Stimulated activated CD8-positive, alpha-beta memory T cell treated with anti-CD3 and anti-CD28 coated beads, Interleukin-2, amount 100 ng/mL, for 1 hour (primary cell): ENCODE measurements at places on chromosomes 1 and 21.
A peak's percentile ranks its signal among the peaks of the same experiment; 100 is the strongest.

DNA sequence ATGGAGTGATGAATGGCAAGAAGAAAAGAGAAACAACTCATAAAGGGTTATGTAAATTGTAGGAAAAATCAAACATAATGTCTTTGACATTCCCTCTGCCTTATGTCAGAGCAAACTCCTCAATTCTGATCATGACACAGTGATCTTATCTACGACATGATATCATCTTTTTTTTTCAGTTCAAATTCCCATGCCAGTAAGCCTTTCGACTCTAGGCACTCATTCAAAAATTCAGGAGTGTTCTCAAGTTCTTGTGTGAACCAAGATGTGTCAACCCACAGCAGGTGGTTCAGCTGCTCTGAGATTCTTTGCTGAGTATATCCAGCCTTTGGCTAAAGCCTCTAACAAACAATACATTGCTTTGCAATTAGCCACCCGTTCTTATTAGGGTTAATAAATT, 97.1 kb upstream of the ESRRG start:
- no peak for DNase-seq

GRCh38 chr1:163337631-163338030, 15.9 kb downstream of the NUF2 start:
- no peak for DNase-seq

- DNase-seq: no peak
These were observed 21.3 kb downstream of the BACE2 start for GRCh38 chr21:41189150-41189745.

- DNase-seq: no peak
These were observed 86.4 kb upstream of the CACYBP start for GRCh38 chr1:174913225-174913903.

GRCh38 chr1:10525208-10525607, 50.5 kb downstream of the PEX14 start:
- DNase-seq: peak; percentile 20

DNA sequence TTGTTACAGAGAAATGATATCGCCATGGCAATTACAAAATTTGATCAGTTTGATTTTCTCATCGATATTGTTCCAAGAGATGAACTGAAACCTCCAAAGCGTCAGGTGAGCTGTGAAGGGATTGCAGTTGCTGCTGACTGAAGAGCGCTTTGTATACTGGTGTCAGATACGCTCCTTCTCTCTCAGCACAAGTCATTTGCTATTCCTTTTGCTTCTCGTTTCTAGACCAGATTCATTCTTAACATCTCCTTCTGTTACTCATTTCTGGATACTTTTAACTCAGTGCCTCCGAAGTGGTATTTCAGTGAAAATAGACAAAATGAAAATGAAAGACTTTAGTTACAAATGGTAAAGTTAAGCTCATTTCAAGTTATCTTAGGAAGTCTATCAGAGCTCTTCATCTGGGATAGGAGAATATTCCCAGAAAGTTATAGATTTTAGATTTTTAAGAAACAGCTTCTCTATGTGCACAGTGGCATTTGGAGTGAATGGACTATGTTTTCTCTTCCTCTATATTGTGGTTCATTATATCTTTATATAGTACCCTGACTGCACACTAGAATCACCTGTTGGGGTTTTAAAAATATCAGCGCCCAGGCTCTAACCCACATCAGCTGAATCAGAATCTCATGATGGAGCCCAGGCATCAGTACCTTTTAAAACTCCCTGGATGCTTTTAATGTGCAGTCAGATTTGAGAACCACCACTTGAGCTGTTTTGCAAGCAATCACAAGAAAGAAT, 30.3 kb upstream of the KCNQ4 start:
- DNase-seq: no peak

GRCh38 chr1:117113199-117113598, 8.3 kb downstream of the TRIM45 start:
- no peak for DNase-seq

GRCh38 chr21:44666401-44667320, at the start of gene KRTAP12-2:
KRTAP12-2 (minus strand) TSS chr21:44666927; CDS start chr21:44666886, 41 bp downstream.
- no peak for DNase-seq

DNA sequence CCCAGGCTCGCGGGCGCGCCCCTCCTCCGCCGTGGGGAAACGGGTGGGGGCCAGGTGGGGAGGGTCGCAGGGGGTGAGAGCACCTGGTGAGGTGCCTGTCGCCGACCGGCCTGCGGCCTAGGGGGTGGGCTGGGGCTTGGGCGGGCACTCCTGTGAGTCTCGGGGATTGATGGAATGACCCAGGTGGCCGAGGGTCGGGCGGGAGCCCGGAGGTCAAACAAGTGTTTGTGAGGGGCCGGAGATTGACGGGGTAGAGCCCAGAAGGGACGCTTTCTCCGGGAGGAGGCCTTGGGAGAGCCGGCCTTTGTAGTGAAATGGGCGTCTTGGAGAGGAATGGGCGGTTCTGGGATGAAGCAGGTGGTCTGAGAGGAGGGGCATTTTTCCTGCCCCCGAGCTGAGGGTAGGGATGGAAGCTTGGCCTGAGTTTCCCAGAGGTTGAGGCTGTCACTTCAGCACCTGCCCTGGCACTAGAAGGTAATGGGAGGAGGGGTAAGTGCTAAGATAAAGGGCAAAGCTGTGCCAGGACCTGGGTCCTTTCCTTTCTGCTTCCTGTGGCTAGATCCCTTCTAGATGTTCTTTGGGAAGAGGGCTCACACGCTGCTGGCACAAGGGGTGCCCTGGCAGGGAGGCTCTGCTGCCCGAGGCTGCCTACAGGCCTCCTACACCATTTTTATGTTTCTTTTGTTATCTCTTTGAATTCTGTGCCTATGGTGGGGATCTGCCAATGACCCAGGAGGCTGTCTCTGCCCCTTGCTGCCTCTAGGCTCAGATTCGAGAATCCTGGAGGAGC, 56.1 kb downstream of the NDUFS5 start:
- DNase-seq: no peak

DNA sequence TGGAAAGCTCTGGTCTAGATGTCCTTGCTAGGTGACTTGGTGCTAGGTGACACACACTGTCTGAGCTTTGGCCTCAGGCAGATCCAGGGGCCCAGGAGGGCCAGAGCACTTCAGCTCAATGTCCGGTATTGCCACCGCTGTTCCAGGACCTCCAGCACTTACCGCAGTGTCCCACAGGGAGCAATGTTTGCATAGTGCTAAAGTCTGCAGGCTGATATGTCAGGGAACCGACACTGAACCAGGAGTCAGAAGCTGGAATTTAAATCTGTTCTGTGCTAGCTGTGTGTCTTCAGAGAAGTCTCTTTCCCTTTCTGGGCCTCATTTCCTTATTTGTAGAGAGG, 19.3 kb downstream of the DHCR24 start:
- no peak for DNase-seq

- DNase-seq: no peak
These were observed 274.9 kb downstream of the NUF2 start for GRCh38 chr1:163596541-163597258.

GRCh38 chr1:179775009-179775408, 31.9 kb downstream of the FAM163A start:
- DNase-seq: no peak

GRCh38 chr1:38055398-38055797, 8.8 kb upstream of the POU3F1 start:
- DNase-seq: no peak

DNA sequence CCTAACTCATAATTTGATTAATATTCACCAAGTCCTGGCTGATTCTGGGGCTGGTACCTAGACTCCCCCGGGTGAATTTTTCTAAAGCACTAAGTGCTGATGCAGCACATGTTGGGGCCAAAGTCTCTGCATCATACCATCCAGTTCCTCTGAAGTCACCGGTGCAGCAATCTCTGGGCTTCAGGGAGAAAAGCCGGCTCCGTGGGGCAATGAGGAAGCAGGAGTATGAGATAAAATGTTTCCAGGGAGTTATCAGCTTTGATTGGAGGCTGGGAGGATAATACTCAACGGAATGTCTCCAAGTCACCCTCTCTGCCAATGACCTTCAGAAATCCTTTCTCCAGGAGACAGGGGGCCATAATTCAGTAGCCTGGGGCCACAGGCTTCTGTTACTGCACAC, 1.2 kb downstream of the FCAMR start:
- DNase-seq: no peak

DNA sequence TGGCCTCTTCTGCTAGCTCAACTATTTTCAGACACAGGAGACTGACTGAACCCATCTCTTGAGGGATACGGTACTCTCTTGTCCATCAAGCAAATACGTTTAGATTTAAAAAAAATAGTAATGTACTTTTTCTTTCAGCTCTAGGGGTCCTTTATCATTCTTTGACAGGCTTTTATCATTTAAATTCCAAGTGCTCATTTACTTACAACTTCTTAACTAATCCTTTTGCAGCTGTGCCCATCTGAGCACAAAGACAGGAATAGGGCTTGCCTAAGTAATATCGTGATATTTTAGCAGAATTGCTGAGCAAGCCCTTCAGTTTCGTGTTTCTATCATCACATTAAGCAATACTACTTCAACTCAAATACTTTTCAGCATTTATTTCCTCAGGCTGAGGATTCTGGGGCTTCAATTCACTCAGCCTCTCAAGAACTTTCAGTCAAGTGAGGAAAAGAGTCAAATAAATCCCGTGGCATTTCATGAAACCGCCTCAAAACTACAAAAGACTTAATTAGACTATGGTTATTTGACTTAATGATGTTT, 317.6 kb downstream of the BACH1 start:
- DNase-seq: no peak

DNA sequence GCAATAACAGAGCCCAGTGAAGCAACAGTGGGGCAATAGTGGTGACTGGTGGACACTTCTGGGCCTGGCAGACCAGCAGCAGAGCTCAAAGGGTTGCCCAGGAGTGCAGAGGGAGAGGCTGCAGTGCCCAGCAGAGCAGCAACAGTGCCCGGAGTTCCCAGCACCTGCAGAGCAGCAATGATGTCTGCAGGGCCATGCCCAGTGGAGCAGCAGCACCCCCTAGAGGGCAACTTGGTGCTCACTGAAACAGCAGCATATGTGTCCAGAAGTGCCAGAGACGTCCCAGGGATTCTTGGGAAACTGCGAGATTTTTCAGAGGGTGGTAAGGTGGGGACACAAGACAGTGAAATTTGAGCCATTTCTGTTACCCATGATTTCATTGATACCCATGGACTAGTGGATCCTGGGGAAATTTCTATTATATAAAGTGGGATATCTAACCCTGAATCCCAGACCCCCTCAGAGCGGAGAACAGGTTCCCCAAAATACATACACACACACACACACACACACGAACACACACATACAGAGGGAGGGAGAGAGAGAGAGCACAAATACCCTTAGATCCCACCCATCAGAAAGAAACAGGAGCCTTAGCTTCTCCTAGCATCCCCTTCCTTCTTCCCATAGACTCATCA, 156.9 kb upstream of the GJB5 start:
- DNase-seq: no peak

DNA sequence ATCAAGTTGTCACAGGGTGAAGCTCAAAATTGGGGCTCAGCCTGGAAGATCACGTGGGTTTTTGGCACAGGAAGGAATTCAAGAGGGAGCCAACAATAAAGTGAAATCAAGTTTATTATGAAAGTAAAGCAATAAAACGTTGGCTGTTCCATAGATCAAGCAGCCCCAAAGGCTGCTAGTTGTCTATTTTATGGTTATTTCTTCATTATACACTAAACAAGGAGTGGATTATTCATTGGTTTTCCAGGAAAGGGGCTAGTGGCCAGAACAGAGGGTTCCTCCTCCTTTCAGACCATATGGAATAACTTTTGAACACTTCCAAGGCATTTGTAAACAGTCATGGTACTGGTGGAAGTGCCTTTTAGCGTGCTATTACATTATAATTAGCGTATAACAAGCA, 723.5 kb upstream of the ADAMTS5 start:
- DNase-seq: no peak

- DNase-seq: no peak
These were observed 9.3 kb downstream of the NKAIN1 start for GRCh38 chr1:31230378-31230777.

GRCh38 chr1:221286399-221286798, 407.2 kb downstream of the HLX start:
- no peak for DNase-seq

DNA sequence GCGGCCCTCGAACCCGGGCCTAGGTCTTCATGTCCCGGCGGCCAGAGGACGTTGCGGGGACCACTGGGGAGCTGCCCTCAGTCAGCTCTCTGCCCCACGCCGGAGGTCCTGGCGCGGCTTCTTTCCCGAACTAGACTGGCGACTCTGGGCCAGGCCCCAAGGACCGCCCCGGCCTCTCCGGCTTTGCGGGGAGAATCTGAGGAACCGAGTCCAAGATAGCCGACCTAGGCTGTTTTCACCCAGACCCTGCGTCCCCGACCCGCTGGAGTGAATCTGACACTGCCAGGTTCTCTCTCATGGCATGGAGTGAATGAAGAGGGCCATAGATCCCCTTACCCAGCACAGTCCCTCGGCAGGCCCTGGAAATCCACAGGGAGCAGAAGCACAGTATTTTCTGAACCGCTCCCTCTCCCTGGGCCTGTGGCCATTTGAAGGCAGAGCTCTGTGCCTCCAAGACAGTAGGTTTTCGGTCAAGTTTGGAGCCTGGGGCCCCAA, 9.9 kb upstream of the BARHL2 start:
- DNase-seq: no peak

DNA sequence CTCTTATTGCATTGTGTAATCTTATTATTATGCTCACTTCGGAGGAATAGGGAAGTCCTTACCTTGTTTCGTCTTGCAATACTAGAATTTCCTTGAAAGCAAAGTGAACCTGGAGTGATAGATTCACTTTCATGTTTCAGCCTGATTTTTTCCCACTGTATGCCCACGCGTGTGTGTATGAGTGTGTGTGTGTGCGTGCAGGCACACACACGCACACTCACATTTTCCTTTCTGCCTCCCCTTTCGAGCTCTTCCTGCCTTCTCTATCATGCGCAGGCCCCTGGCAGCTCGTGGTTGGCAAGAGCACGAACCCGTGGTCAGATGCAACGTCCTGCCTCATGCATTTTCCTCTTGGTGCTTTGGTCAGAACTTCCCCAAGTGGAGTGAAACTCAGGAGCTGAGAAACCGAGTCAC, at the start of gene GCSAML:
Gene GCSAML, plus strand, starts transcription at position 366 of the 414 bp plus-strand sequence. CDS start 58 bp downstream, outside the sequence.
- DNase-seq: no peak

GRCh38 chr1:16882986-16883385, 12.8 kb upstream of the RNU1-2 start:
- DNase-seq: no peak

DNA sequence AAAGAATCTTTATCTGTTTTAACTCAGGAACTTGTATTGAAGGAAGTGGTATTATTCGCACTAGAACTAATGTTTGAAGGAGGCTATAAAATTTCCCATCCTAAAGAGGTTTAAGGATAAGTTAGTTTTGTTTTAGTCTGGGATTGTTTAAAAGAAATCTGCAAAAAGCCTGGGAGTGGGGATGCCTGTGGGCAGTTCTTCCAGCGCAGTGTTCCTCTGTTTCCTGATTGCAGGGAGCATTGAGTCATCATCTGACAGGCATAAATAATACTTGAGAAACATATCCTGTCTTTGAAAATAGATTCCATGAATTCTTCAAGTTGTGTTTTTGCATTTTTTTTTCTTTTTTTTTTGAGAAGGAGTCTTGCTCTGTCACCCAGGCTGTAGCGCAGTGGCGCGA, 350.8 kb upstream of the PTBP2 start:
- no peak for DNase-seq

GRCh38 chr1:162133566-162133965, 64.1 kb downstream of the NOS1AP start:
- no peak for DNase-seq
